GM18507 (cell line): ENCODE measurements at places on chromosomes 7 and 10.

- DNase-seq = no peak
Measured at GRCh38 chr7:68269405-68269804, 1272.8 kb downstream of the TYW1 start.

GRCh38 chr10:89224739-89225443 lies 17.8 kb upstream of the CH25H start:
- DNase-seq = no peak

GRCh38 chr7:130302649-130303048 lies 9.7 kb downstream of the CPA4 start:
- no peak for DNase-seq

DNA sequence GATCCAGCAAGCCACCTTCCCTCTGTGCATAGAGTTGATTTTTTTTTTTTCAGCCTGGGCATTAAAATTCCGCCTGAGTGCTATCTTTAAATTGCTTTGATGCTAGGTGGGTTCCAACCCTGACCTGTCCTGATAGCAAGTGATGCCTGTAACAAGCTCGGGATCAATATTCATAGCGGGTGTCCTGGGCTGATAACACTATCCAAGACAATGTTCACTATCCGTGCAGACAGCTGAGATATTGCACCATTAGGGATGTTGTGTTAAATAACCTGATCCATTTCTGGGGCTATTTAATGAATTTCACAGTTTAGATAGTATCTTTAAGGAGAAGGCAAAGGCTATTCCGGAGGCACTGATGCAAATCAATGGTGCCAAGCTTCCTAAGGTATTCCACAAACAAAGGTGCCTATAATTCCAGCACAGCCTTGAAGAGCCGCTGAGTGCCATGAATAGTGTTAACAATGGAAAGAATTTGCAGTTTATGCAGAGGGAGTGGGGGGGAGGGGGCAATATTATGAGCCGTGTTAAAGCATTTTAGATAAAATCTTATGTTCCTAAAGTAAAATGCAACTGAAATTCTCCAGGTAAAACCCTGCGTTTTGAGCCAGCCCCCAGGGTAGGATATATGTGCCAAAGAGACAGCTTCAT lies 4.2 kb upstream of the NKX1-2 start:
- DNase-seq = no peak

GRCh38 chr7:83347945-83348444 lies 185.3 kb upstream of the PCLO start:
- DNase-seq = no peak

- DNase-seq = no peak
Measured at GRCh38 chr7:19060761-19061259, 56.6 kb downstream of the TWIST1 start.

DNA sequence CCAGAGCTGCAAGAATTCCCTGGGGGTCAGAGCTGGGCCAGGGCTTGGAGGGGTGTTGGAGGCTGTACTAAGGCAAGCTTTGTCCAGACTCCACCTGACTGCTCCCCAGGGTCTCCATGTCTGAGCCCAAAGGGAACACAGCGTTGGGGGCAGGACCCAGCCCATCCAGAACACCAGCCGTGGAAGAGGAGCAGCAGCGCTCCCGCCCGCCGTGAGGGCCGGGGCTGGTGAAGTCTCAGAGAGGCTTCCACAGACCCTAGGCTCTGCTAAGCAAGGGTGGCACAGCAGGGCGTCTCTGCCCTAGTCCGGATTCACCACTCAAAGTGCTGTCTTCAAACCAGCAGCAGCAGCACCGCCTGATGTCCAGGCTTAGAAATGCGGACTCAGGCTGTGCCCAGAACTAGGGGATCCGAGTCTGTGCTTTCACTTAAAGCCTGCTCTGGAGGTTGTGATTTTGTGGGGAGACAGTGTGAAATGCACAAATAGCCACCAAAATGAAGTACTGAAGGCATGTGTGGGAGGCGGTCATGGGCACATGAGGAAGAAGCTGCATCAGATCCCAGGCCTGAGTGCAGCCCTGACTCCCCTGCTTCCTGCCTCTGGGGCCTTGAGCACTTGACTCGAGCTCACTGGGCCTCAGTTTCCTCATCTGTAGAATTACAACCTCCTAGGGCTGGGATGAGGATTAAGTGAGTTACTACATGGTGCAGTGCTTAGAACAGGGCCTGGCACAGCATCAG lies 16.6 kb upstream of the AQP1 start:
- DNase-seq = no peak

DNA sequence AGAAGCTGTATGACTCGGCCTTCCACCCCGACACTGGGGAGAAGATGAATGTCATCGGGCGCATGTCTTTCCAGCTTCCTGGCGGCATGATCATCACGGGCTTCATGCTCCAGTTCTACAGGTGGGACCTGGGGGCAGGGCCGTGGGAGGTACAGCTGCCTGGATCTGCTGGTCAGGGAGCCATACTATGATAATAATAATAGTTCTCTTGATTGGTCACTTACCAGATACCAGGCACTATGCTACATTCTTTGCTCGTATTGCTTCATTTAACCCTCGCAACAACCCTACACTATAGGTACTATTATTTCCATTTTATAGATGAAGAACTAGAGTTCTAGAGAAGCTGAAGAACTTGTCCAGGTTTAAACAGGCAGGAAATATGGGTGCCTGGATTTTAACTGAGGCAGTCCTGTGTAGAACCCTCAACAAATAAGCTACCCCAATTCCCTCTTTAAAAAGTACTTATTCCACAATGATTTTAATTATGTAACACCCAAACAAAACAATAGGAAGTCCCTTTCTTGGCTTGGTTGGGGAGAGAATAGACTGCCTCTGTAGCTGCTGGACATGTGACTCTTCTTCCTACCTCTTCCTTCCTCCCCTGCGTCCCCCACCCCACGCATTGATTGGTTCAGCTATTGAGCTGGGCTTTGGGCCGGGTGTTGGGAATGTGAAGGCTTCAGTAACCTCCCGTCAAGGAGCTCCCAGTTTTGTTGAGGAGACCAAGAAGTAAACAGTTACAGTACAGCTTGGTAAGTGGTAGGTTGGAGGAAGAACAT lies 12.8 kb downstream of the SFXN2 start:
- DNase-seq = no peak

DNA sequence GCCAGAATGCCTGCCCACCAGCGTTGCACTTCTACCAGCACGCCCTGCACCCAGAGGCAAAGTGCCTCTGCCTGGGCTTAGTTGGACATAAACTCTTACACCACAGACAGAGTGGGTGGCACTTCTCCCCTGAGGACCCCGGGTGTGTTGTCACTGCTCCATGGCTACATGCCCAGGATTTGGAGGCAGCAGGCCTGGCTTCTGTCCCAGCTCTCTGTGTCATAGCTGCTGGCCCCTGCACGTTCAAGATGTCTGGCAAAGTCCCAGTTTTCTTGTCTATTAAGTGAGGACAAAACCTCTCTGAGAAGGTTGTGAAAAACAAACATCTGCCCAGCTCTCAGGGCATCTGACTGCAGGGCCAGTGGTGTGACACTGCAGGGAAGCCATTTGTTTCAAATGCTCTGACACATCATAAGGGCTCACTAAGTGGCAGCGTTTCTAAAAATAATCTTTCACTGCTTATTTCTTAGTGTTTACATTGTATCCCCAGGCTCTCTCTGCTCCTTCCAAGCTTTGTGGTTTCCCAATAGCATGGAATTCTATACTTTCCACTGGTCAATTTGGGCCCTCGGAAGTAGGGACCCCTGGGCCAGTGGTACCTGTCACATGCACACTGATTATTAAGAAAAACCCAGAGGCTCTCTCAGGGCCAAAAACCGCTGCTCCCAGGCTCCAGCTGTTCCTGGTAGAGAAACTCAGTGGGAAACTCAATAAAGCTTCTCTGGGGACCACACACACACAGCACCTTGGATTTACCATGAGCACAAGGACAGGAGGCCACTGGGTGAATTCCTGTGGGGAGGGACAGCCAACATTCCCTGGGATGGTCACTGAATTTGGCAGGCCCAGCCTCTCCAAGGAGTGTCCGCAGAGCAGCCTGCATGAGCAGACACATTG lies 86.2 kb upstream of the ANLN start:
- no peak for DNase-seq

DNA sequence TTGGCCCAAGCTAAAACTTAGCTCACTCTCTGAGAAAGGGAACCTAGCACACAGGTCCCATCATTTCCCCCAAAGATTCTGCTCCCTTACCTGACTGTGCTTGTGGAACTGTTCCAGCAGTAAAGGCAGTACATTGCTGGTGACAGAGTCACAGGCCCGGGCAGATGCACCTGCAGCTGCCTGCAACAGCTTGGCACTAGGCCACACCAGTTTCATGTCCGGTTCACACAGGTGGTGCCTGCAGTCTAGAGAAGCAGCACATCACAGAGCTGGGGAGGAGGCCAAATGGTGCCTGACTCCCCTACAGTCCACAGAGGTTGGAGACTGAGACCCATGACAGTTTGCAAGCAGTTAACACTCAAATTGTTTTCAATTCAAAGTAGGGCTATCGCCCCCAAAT lies 22.2 kb downstream of the ZDHHC16 start:
- DNase-seq = no peak

GRCh38 chr10:20737107-20737506 lies 160.0 kb downstream of the NEBL start:
- no peak for DNase-seq

DNA sequence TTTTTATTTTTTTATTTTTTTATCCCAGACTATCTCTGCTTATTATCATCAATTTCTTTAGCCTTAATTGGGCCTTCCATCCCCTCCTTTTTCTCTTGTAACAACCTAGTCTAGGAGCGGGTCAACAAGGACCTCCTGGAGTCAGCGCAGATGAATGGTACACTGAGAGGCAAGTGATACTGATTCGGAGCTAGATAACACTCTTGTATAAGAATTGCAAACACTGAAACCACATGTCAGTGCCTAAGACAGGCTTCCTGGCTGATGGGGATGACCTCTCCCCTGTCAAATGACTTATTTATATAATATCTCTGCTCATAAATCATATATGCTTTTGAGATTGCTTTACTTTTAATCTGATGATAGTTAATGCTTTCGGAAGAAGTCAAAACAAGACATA lies 22.7 kb downstream of the BPGM start:
- no peak for DNase-seq

GRCh38 chr10:58651040-58651439 lies 138.4 kb downstream of the BICC1 start:
- DNase-seq = no peak

- DNase-seq = no peak
Measured at GRCh38 chr10:101080933-101081931, 19.4 kb downstream of the KAZALD1 start.

- no peak for DNase-seq
Measured at GRCh38 chr7:1007901-1008300, 24.9 kb downstream of the CYP2W1 start.

- DNase-seq = no peak
Measured at GRCh38 chr10:121578965-121579364, 19.3 kb downstream of the FGFR2 start.

DNA sequence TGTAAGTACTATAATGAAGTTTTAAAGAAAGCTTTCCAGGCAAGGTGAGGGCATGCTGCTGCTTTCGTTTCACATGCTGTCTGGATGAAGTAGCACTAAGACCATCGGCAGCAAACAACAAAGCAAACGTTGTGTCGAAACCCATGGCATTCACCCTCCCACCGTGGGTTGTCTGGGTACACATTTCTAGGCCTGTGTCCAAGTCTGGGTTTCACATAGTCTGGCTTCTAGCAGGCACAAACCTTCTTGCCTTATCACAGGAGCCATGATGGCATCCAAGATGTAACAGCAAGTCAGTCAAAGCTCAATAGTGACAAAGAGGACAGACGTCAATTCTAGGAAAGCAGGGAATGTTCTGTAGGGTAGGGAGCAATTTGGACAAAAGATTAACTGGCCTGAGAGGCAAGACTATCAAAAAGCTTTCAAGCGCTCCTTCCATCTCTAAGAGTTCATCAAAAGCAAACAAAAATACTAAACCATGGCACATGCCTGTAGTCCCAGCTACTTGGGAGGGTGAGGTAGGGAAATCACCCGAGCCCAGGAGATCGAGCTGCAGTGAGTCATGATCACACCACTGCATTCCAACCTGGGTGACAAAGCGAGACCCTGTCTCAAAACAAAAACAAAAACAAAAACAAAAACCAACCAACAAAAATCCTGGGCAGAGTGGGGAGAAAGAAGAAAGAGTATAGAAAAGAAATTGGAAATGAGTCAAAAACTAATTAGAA lies 42.7 kb downstream of the PAXIP1 start:
- no peak for DNase-seq

DNA sequence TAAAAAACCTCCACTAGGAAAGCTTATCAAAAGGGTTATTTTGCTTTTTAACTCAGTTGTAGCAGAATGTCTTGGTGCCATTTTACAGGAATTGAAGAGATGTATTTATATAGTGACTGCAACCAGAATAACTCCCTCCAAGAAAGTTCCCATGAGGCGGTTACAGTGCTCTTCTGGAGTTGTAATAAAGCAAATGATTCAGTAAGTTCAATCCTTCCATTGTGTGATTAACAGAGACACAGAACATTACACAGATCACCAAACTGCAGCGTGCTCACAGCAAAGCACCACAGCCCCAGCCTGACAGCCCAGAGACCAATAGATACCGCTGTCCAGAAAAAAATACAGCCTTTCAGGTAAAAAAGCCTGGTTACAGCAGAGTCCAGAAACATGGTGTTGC lies 21.9 kb upstream of the CABCOCO1 start:
- DNase-seq = no peak

GRCh38 chr7:124366118-124366517 lies 333.3 kb upstream of the TMEM229A start:
- no peak for DNase-seq

- no peak for DNase-seq
Measured at GRCh38 chr7:69668339-69668870, 70.1 kb downstream of the AUTS2 start.
